ENCODE measurements at places on chromosomes 2 and 18.

DNA sequence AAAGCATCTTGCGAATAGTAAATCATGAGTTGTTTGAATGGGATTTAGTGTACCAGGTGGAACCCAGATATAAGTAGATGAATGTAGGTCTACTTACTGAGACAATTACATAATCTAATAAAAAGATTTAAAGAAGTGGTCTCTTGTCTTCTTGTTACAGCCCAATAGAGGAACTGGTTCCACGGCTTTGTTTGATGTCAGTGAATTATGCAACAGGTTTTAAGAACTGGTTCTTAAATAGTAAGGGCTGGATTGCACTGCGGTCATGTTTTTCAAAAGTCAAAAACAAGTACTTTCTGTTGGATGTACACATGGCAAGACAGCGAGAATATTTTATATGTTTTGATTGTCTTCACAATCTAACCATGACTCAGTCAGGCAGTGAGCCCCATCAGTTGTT, 15.4 kb upstream of the SLC9A2 start:
- DNase-seq, result no peak

- no peak for DNase-seq
Observed at GRCh38 chr2:212337486-212338343, 200.9 kb downstream of the ERBB4 start.

- no peak for DNase-seq
Observed at GRCh38 chr2:74552914-74553811, 579 bp downstream of the LOXL3 start.

DNA sequence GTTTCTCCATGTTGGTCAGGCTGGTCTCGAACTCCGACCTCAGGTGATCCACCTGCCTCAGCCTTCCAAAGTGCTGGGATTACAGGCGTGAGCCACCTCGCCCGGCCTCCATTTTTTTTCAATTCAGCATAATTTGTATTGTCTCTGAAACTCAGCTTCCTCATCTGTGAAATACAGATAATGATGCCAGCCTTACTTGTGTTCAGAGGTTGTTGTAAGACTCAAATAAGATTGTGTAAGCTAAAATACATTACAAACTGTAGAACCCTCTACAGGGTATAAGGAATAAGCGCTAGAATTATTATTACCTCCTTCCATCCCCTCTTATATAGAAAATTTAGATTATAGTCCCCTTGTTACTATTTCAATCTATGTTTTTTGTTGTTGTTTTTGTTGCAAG, 24.8 kb upstream of the STARD7 start:
- no peak for DNase-seq

GRCh38 chr2:77470096-77470495, 52.1 kb downstream of the LRRTM4 start:
- no peak for DNase-seq

- DNase-seq, result no peak
Observed at GRCh38 chr2:19102696-19103423, 255.6 kb downstream of the OSR1 start.

DNA sequence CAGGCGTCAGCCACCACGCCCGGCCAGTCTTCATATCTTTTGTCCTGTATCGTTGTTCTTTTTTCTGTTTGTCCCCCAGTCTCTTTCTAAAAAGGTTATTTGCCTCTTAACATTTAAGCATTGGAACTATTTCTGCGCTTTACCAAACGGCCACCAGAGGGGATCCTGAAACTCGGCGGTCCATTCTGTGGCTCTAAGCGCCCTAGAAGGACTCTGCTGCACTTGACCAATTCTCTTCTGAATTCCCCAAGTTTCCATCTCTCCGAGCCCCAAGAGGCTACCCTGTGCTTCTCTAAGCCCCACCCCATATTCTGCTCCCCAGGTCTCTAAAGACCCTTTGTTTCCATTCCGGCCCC, 33.1 kb upstream of the REG3G start:
- no peak for DNase-seq

- no peak for DNase-seq
Observed at GRCh38 chr18:62264984-62265383, 60.1 kb upstream of the TNFRSF11A start.

Measured in activated naive CD8-positive, alpha-beta T cell treated with anti-CD3 and anti-CD28 coated beads, Interleukin-2, amount 50 U/mL, for 16 hours (primary cell).